Glutamatergic neuron (in vitro differentiated cells): ENCODE measurements at places on chromosomes 2 and 18. TPM values are rescaled to one million over a fixed set of nuclear protein-coding genes. Genes with fewer than 3 reads are reported as not detected.

Gene ASB18
- total RNA-seq = not detected

Gene VIT
- total RNA-seq = not detected

GRCh38 chr2:43399515-43400264 lies 173.3 kb upstream of the ZFP36L2 start:
- DNase-seq = no peak

DNA sequence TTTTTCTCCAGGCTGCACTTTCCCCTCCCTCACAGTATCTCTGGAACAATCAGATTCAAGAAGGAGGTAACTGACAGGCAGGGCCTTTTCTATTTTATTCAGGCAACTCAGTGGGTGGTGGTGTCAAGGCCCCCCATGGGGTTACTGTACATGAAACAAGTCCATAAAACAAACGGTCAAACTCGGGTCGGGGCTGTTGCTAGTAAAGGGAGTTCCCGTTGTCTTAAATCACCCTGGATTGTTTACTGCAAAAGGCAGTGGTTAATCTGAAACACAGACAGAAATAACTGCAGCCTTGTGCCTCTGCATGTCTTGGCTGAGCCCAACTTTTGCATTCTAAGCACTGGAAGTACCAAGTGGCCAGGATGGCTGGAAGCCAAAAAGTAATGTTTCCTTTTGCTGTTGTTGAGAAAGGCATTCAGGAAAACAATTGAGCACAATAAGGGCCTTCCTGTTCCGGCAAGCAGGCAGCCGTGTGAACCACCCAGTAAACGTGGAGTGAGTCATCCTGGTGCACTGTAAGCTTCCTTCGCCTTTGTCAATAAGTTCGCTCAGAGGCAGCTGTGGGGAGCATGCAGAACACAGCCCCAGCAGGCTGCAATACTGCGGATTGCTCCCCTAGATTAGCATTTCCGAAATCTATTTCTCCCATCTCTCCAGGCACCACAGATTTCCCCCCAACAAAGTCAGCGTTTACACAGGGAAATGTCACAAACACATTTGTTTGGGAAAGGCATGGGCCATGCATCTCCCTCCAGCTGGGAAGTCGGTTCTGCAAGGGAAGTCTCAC lies 149.6 kb downstream of the IRS1 start:
- DNase-seq = no peak

GRCh38 chr2:1405967-1406366 lies 7.3 kb upstream of the TPO start:
- no peak for DNase-seq

- no peak for DNase-seq
Measured at GRCh38 chr2:180056367-180057118, 49.4 kb upstream of the CWC22 start.

DNA sequence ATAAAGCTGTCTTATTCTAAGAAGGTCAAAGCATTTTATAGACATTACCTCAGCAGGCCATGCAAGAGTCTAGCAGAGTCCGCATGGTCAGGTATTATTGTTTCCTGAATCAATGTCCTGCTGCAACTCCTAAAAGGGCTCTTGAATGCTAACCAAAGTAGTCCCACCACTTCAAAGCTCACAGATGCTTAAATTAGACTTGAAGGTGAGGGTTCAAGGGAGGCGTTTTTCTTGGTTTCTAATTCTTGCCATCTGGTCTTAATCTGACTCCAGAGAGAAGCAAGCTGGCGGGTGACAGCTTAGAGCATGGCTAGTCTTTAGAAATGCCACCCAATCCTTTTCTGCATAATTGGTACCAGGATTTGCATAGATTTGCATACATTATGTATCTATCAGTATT lies 226.3 kb downstream of the MREG start:
- no peak for DNase-seq

DNA sequence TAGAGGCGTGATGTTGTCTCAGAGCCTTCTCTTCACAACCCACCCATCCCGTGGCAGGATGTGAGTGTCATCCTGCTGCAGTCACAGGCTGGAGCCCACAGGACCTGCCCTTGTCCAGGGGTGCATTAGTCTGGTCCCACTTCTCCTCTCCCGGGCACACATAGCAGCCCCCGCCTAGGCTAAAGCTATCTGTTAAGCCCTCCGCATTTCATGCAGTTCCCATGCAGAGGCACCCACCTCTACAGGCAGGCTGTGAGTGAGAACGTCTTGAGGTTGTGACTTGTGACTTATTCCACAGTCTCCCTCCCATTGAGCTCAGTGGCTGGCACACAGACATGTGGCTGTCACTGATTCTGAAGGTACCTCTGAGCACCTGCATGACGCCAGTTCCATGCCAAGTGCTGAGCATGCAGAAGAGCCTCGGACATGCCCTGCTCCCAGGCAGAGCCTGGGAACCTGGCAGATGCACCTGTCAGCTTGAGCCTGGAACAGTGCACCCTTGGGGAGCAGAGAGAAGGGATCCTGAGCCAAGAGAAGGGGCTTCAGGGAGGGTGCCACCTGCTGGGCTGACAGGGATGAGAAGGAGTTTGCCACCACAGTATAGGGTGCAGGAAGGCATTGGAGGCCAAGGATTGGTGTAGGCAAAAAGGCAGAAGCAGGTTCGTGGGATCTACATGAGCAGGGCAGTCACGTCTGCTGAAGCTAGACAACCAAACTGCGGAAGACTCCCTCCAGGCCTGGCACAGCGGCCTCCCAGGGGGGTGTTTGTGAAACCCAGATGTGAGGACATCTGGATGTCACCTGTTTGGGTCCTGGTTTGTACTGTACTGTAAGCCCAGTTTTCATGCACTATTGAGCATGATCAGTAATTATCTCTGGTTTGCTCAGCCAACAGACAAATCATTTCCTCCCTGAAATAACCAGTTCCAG lies 213.6 kb downstream of the GLI2 start:
- no peak for DNase-seq

DNA sequence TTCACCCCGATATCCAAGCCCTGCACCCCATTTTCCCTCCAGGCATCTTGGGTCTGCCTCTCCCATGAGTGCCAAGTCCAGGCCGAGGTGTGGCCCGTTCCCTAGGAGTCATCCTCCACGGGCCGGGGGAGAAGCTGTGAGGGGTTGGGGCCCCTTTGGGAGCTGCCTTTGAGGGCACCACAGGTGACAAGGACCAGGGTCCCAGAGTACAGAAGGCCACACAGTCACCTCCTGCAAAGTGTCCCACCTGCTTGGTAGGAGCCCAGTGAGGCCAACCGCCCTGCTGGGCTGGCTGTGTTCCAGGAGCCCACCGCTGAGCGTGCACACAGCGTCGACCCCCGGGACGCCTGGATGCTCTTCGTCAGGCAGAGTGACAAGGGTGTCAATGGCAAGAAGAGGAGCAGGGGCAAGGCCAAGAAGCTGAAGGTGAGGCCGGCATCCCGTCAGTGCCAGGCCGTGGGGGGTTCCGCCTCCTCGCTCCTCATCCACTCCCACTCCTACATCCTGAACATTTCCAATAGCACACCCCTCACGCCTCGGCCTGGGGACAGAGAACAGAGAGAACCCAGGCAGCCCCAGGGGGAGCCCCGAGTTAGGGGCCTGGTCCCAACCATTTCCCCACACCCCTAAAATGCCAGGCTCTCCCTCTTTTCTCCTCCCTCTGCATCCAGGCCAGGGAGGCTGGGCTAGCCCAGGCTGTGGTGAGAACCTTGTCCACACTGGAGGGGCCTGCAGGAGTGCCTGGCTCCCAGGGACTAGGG lies 2.7 kb downstream of the ERFE start:
- no peak for DNase-seq

- DNase-seq = peak; percentile 94
Measured at GRCh38 chr2:1593371-1594122, 150.8 kb downstream of the PXDN start.

DNA sequence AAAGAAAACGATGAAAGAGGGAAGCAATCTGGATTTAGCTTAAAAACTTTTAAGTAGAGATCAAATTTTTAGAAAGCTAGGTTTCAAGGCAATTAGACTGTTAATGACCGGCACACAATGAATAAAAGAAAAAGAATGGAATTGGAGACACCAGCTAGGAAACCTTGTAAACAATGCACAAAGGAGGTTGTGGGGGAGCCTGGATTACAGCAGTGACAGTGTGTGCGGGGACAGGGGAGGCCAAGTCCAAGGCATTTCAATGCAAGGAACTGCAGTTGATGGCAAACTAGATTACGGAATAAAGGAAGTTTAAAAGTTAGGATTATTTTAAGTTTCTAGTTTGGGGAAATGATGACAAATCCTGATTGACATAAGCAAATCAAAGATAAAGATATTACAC lies 74.5 kb downstream of the DTNB start:
- DNase-seq = no peak
